Fibroblast of skin of scalp (primary cell): ENCODE measurements at places on chromosomes 3 and 15.

DNA sequence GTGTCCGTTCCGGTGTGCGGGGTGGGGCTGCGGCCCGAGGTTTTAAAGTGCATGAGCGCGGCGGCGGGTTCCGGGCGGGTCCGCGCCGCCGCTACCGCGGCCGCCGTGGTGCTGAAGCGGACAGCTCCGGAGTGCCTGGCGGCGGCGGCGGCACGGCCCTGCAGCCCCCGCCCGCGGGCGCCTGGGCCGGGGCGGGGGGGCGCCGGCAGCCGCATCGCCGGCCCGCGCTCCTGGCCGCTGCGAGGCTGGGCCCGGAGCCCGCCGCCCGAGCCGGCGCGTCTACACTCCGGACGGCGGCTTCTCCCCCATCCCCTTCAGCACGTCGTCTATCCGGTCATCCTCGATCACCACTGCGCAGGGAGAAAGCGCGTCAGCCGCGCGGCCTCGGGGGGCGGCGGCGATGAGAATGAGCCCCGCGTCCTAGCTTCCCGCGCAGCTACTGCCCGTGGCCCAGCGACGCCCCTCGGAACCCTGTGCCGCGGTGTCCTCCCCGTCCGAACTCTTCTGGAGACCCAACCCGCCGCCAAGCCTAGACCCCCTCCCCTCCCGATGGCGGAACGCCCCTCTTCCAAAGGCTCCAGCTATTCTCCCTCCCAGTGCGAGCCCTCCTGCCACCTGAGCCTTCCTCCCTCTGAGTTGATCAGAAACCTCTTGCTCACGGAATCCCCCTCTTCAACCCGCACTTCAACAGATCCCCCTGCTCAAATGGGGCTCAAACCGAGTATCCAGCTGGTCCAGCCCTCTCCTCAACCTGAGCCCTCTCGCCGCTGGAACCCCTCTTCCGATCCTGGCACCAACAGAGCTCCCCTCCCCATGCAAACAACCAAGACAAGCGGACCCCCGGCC lies 1.3 kb downstream of the CAMK2N2 start:
- DNase-seq = peak; percentile 36

DNA sequence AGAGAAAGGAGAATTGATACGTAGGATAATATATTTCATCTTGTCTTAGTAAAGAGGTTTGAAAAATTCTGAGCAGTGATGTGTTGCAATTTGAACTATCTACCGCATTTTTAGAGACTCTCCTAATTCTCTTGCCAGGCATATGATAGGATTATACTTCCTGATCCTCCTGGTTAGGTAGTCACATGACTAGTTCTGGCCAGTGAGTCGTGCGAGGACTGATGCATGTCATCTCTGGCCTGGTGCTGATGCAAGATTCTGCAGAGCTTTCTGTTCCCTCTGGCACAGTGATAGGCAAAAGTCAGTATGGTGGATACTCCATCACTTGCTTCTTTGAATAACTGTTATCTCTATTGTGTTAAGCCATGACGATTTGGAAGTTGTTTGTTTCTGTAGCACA lies 277.6 kb upstream of the NAALADL2 start:
- peak; percentile 11 for DNase-seq

DNA sequence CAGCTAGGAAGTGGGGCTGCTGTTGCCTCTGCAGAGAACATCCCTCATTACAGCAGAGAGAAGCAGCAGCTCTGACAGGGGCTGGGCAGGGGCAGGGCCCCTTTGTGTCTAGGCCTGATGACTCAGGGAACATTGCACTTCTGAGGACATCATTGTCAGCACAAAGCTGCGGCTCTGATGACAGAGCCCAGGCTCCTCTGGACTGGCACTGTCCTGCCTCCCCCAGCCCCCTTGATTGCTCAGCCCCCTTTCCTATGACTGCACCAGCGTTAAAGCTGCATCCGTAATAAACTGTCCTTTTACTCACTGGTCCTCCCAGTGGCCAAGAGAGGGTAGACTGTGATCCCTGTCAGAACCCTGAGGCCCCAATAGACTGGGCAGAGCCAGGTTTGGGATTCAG lies 18.3 kb downstream of the TRH start:
- DNase-seq = peak; percentile 6

- no peak for DNase-seq
Observed at GRCh38 chr3:172513488-172513887, 9.7 kb downstream of the TNFSF10 start.

- no peak for DNase-seq
Observed at GRCh38 chr15:83192742-83193141, 14.9 kb downstream of the HDGFL3 start.

DNA sequence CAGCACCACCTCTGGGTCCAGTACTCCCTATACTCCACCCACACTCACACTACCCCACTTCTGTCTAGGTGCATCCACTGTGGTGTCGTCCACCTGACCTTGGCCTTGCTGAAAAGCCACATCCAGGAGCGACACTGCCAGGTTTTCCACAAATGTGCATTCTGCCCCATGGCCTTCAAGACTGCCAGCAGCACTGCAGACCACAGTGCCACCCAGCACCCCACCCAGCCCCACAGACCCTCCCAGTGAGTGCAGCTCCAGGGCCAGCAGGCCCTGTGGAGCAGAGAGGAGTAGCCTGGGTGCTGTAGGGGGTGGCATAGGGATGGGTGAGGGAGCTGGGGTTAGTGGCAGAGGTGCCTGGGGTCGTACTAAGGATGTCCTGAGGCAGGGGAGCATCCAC lies 19.4 kb upstream of the ALPK3 start:
- DNase-seq = no peak
